ENCODE measurements at places on chromosomes 5 and 9.

DNA sequence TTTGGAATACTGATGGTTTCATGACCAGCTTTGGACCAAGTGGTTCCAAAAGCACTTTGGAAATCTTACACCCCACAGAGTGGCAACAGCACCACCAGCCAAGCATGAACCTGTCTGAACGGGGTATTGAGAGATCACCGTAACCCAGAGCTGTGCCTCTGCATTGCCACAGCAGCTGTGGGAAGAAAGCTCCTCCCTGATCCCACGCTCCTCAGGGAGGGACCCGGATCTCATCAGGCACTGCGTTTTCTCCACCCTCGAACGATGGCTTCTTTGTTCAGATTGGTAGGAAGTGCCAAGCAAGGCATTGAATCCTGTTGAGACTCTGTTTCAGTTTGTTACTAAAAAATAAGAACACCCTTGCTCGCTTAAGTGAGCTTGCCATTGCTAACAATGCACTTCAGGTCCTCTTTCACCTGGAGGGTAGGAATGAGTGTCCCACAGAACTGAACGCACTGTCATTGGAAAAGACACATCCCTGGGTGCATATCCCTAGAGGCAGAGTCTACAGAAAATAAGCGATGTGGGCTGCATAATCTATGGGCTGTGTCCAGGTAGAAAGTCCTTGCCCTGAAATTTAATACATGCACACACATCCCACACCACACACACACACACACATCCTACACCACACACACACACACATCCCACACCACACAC, 118.0 kb upstream of the ICE1 start:
- no peak for DNase-seq

- no peak for DNase-seq
Observed at GRCh38 chr5:94433397-94434163, 184.8 kb downstream of the KIAA0825 start.

GRCh38 chr9:135000647-135001245, 83.0 kb upstream of the FCN1 start:
- DNase-seq = no peak

DNA sequence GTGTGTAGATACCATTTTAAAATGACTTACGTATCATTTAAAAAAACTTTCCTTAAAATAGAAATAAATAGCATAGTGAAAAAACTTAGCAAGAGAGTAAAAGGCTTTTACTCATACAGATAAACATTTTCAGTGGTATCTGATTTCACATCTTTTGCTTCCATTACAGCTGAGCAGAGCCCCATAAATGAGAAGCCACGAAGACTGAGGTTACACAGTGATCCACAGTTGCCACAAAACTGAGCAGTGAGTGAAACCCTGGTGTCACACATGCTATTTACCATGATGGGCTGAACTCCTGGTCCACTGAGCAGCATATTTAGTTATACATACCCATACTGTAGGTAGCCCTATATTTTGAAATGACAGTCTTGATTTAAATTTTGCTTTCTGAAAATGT, 401.2 kb downstream of the KIAA0825 start:
- DNase-seq = no peak

DNA sequence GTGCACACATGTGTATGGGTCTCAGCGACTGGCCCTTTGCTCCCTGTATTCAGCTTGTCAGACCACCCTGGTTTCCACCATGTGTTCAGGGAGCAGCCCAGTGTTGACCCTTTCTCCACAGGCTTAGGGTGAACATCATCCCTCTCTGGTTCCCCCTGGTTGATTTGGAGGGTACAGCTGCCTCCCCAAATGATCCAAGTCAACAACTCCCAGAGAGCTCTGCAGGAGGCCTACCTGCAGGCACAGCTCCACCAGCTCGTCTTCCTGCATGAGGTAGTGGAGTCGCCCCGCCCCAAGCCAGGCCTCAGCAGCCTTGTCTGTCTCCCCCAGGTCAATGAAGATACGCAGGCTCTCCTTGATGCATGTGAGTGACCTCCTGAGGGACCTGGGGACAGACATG, 50.5 kb downstream of the SH3TC2 start:
- DNase-seq = no peak

- DNase-seq = no peak
Observed at GRCh38 chr5:152990649-152991048, 499.8 kb upstream of the GRIA1 start.

DNA sequence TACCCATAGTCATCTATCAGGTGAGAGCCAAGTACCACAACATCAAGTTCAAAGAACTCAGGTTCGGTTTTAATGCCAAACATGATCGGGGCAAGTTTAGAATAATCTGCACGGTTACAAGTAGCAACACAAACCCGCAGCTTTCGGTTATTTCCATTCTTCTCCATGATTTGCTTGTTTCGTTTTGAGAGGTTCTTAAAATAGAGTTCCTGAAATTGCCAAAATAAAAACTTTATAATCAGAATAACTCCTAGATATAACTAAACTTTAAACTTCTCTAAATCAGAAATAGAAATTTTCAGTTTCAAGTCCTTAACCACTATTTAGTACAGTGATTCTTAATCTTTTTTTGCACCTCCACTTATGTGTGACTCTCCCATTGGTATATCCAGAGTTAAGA, 9.1 kb downstream of the GNE start:
- no peak for DNase-seq

DNA sequence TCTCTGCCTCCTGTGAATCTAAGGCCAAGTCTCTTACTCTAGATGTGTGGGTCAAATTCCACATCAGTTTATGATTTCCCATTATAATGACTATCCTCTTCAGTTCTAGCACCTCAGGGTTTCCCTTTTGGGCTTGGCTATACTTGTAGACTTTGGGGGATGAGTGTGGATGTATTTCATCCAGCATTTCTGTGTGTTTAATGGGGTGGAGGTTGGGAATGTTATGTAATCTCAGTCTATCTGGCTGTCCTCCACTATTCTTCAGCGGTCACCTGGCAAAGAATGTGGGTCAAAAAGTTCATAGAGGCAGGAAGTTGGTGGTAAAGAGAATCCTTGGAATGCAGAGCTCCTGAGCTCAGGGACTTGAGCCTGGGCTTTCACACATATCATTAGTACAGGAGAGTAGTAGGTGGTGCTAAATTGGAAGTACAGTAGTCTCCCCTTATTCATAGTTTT, 64.9 kb downstream of the CFAP95 start:
- DNase-seq = no peak

DNA sequence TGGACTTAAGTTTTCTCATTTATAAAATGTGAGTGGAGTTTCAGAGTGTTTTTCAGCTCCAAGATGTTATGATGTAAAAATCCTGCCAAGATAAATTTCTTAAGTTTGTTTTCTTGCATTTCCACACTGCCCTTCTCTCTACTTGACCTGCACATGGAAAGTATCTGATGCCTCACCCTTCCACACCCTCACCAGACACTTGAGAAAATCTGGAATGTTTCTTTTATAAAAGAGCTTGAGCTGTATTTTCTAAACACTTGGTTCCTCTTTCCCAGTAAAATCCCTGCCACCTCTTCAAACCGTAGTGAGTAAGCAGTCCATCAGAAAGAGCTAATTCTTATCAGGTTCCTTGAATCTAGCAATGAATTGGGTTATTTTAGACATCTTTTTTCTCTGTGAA, 42.9 kb downstream of the FOXD1 start:
- no peak for DNase-seq

DNA sequence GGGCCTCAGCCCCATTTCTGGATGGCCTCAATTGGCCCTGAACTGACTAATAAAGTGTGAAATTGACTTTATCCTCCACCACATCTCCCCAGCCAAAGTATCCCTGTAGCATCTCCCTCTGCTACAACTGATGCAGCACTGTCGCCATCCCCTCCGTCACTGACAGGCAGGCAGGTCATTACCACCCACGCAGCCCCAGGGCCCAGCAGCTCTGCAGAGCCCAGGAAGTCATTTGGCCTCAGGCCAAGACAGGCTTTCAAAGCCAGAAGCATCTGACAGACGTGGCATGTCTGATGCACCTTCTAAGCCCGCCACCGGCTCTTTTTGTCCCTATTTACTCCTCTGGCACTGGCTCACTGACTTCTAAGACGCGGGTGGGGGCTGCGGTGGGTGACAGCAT, 65.3 kb downstream of the ARHGEF37 start:
- DNase-seq = no peak

GRCh38 chr9:80885894-80886293, 803.5 kb downstream of the TLE1 start:
- DNase-seq = no peak

DNA sequence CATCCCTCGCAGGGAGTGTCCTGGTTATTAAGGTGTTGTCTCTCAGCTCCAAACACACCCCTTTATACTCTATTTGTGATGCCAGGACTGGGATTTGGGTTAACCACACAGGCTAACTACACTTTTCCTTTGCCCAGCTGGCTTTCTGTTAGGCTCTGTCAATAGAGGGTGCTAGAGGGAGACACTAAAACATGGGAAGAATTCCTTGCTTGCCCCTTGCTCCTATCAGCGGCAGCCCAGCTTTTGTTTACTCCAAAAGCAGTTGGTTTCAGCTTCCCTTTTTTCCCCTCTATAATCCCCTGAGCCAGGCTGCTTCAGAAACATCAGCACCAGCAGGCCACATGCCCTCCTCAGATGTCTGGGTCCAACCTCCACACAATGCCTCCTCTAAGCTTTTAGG, 297.1 kb downstream of the KCTD16 start:
- no peak for DNase-seq

DNA sequence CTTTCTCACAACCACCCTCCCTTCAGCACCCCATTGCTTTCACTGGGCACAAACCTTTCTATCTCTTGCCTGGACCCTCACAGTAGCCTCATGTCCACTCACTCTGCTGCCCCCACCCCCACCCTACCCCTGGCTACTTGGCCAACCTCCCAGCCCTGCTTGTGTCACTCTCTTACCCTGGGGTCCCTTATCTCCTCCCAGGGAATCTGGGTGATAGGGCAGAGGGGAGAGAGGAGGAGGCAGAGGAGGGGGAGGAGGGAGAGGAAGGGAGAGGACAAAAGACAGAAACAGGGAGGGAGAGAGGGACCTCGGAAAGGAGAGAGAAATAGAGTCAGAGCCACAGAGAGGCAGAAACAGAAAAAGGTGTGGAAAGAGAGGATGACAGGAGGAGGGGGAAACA, 25.0 kb upstream of the KIF12 start:
- no peak for DNase-seq

DNA sequence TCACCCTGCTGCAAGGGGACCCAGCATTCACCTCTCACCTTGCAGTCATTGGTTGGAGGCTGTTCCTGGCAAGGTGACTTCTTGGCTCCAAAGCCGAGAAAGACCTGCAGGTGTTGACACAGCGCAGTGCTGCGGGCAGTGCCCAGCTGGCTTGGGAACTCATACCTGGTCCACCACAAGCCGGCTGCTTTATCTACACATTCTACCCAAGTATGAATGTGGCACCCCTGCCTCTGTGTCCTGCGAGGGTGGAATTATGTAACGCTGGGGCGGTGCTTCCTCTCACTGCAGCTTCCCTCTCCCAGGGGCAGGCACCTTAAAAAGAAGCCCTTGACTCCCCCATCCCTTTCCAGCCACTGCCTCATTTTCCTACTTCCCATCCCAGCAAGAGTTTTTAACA, 2.5 kb upstream of the ZMYND19 start:
- no peak for DNase-seq

GRCh38 chr5:146862641-146863040, 15.9 kb downstream of the PPP2R2B start:
- no peak for DNase-seq

DNA sequence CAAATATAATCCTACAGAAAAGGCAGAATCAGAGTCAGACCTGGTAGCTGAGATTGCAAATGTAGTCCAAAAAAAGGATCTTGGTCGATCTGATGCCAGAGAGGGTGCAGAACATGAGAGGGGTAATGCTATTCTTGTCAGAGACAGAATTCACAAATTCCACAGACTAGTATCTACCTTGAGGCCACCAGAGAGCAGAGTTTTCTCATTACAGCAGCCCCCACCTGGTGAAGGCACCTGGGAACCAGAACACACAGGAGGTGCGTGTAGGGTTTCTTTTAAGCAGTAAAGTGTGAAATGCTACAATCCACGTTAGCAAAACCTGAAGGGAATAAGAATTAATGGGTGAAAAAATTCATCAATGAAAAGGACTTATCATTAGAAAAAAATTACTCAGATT, 145.8 kb downstream of the GIN1 start:
- DNase-seq = no peak

DNA sequence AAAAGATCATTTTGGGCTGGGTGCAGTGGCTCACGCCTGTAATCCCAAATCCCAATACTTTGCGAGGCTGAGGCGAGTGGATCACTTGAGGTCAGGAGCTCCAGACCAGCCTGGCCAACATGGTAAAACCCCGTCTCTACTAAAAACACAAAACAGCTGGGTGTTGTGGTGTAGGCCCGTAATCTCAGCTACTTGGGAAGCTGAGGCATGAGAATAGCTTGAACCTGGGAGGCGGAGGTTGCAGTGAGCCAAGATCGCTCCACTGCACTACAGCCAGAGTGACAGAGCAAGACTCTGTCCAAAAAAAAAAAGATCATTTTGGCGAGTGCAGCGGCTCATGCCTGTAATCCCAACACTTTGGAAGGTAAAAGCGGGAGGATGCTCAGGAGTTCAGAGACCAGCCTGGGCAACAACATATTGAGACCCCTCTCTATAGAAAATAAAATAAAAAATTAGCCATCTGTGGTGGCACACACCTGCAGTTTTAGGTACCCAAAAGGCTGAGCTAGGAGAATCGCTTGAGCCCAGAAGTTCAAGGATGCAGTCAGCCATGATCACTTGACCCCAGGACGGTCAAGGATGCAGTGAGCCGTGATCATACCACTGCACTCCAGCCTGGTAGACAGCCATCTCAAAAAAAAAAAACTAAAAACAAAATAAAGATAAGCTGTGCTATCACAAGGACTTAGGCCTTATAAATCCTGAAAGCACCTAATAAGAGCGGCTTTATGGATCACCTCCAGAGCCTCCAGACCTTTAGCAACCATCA, 16.2 kb downstream of the PPP2CA start:
- no peak for DNase-seq

DNA sequence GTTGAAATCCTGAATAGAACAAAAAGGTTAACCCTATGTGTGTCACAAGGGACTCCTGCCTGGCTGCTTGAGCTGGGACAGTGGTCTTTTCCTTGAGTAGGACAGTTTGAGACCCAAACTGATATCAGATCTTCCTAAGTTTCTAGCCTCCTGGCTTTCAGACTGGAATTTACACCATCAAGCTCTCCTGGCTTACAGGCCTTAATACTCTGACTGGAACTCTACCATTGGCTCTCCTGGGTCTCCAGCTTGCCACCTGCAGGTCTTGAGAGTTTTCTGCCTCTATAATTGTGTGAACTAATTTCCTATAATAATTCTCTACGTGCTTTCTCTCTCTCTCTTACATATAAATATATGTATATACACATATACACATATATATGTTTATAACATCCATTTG, 112.5 kb downstream of the PRR16 start:
- DNase-seq = no peak
